CMK (cell line): ENCODE measurements at places on chromosomes 2 and 18.

GRCh38 chr2:234691214-234691575 lies 194.3 kb upstream of the ARL4C start:
- no peak for DNase-seq

DNA sequence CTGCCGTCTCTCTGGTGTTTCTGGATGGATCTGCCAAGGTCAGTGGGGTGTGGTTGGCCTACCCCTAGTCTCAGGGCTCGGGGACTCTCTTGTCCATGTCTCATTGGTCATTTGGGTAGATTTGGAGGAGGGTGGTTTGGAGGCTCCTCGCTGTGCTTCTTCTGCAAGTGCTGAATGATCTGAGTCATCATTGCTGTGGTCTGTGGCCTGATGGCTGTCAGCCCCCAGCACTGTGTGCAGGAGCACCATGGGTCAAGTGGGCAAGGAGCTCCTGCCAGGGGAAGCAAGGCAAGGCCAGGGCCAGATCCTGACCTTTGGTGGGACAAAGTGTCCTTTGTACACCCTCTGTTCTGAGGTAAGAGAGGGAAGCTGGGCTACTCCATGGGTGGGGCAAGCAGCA lies 221.8 kb downstream of the FHOD3 start:
- no peak for DNase-seq

GRCh38 chr2:43266711-43267111 lies 40.3 kb upstream of the ZFP36L2 start:
- DNase-seq: no peak

DNA sequence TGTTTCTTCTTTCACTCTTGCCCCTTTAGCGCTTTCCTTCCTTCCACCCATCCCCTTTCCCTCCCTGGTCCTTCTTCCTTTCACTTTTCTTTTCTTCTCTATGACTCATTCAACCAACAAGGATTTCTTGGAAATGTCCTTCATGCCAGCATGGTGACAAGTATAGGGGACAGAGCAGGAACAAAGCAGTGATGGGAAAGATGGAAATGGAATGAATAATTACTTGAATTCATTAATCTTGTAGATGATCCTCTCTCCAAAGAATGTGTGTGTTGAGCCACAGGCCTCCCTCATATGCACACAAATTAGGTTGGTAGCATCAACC lies 1.5 kb downstream of the VAMP5 start:
- DNase-seq: no peak

DNA sequence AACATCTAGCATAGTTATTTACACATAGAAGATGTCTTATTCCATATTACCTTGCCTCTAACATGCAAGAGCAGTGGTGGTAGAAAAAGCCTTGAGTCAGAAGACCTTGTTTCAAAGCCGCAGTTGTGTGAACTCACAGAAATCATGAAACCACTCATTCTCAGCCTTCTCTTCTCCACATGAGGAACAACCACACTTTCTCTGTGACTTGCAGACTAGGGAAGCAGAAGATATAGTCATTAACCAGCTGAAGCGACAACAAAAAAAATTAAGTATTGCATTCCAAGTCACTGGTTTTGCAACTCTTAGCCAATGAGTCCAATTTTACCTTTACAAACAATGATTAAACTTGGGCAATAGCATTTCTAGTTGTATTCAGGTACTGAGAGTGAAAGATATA lies 19.0 kb downstream of the TWSG1 start:
- DNase-seq: no peak

DNA sequence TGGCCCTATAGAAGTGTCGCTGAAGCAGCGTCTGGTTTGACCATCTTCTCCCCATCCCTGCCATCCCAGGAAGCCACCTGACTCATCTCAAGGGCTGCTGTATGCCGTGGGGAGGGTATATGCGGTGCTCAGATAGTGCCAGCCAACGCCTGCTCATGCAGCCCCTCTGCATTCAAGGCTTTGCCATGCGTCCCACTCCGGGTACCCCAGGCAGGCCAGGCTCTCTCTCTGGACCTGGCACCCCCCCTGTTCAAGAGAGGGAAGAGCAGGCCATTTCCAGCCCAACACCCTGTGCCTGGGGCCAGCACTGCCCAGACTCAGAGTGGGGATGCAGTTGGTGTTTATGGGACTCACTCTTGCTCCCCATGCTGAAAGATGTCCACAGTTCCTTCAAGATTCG lies 130.0 kb downstream of the GLI2 start:
- no peak for DNase-seq

DNA sequence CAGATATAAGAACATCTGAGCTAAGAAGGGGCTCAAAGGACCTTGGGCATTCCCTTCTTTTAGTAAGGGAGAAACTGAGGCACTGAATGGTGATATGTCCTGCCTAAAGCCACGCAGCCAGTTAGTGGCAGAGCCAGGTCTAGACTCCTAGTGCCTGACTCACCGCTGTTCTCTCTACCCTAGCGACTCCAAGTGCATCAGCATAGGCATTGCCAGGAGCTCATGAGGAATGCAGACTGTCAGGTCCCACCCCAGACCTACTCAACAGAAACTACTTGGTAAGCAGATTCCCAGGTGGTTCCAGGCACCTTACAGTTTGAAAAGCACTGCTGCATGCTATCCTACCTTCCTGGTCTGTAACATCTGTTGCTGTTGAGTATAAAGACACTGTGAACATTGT lies 158.9 kb downstream of the MSH2 start:
- DNase-seq: no peak

GRCh38 chr2:43453179-43454170 lies 142.4 kb downstream of the THADA start:
- DNase-seq: no peak

- no peak for DNase-seq
Observed at GRCh38 chr18:37689841-37690240, 124.2 kb upstream of the CELF4 start.
